ENCODE measurements at places on chromosomes 1 and 21.

DNA sequence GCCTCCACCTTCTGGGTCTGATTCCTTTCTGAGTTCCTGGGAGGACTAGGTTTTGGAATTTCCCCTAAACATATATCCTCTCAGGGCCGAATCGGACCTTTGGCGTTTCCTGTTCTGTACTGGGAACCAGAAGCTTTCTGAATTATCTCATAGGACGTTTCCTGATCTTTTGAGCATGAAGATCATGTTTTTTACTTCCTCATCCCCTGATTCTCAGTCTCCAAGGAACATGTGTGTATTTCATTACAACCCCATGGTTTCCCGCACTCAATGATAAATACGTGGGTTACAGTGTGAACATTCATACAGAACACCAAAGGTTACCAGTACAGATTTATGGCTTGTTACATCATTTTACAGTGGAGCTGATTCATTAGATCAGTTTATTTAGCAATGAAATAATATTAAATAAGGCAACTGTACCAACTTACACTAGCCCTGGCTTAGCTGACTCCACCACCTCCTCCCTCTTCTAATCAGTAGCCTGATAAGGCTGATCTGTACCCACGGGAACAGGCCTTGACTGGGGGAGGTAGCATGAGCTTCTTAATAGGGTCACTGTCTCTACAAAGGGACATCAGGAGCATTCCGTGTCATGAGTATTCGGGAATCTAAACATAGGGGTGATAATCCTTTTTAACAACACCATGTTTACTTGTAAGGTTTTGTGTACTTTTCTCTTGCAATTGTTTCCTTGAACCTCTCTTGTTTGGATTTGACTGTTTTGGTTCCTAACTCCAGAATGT is 57.8 kb upstream of the ERRFI1 start:
- DNase-seq, result peak; percentile 75

- no peak for DNase-seq
Measured at GRCh38 chr1:242402956-242403355, 121.5 kb downstream of the PLD5 start.

- DNase-seq, result no peak
Measured at GRCh38 chr1:55196433-55197035, 18.6 kb downstream of the USP24 start.

- DNase-seq, result no peak
Measured at GRCh38 chr1:206145771-206146290, 28.6 kb upstream of the AVPR1B start.

GRCh38 chr1:92476071-92476631 is 10.6 kb downstream of the GFI1 start:
- no peak for DNase-seq

DNA sequence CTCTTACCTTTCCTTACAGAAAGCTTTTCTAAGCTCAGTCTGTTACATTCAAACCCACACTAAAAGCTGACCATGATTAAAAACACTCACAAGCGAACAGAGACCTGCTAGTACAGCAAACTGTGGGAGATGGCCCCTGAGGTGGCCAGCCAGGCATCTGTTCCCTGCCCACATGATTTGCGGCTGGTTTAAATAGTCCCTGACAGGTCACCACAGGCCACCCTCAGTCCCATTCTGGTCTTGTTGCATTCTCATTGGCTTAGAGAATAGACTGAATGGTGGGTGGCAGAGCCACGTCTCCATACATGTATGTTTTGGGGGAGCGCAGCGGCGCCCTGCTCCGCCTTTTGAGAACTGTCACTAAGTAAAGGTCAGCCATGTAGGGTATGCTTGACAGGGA is 2.3 kb upstream of the ACTA1 start:
- no peak for DNase-seq

DNA sequence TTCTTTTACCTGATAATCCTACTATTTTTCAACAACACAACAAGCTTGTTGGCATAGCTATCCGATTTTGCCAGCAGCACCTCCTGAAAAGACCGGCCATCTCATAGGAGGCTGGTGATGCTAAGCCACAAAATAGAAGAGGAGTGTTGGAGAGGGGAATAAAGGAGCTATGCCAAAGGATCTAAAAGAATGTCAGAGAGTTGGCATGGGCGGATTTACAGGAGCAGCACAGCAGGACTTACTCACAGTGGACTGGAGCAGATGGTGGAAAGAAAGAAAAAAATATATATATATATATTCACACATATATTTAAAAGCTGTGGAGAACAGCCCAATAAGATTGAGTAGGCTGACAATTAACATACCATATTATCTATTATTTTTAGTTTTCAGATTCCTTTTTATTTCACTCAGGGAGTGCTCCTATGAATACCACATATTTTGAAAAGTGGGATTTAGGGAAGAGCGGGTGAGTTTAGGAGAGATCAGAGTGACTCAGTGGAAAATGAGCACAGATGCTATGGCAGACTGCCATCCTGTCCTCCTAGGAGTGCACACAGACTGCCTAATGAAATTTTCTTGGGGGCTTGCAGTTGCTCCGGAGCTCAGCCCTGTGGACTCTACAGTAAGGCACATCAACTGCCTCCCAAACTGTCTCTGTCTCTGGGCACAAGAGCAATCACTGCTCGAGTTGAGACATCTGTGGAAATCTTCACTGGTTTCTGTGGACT is 394.4 kb upstream of the CHRM3 start:
- no peak for DNase-seq

- DNase-seq, result no peak
Measured at GRCh38 chr1:172818841-172819527, 160.1 kb downstream of the FASLG start.

DNA sequence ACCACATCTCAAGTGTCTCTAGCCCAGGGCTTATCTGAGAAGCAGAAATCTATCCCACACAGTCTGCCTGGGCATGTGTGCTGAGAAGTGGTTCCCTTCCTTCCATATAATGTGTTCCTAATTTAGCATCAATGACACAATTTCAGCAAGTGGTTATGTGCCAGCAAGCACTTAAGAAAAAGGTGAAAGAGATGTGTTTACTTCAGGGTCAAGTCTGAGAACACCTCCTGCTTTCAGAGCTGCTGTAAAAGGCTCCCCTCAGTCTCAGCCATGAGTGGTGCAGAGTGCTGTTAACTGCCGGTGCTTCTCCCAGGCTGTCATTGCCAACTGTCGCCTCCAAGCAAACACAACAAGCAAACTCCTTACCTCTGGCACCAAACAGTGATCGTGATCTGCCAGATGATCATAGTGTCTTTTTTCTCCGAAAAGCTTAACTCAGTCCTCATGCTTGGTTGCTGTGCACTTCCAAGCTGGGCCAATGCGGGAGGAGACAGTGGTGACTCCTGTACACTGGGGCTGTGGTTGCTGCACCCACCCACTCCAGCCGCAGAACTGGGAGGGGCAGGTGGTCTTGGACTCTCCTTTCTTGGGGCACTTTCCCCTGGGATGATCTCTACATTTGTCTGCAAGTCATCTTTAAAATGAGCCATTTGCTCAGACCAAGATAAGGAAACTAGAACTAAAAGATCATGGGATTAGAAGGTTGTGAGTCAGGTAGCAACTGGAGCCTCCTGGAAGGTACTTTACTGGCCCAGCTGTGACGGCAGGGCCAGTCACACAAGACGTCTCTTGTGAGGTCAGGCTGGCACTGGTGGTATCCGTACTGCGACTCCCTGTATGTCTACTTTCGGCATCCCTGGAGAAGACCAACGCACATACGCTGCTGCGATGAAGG is 32.4 kb downstream of the ATP1A1 start:
- DNase-seq, result no peak

GRCh38 chr1:162885265-162885664 is 24.3 kb upstream of the CCDC190 start:
- no peak for DNase-seq

GRCh38 chr1:80441664-80442063 is 1359.1 kb upstream of the ADGRL2 start:
- no peak for DNase-seq

GRCh38 chr1:1181129-1181937 is 7.7 kb downstream of the TTLL10 start:
- no peak for DNase-seq

GRCh38 chr1:53294567-53294966 is 33.3 kb downstream of the LRP8 start:
- no peak for DNase-seq

- peak; percentile 21 for DNase-seq
Measured at GRCh38 chr1:246907472-246907871, 24.3 kb downstream of the AHCTF1 start.
